Iris pigment epithelial cell (primary cell): ENCODE measurements at places on chromosomes 12 and 14.
A peak's percentile ranks its signal among the peaks of the same experiment; 100 is the strongest.

GRCh38 chr12:81815611-81816010, 56.5 kb upstream of the PPFIA2 start:
- no peak for DNase-seq

- peak; percentile 73 for DNase-seq
These were observed 40.7 kb downstream of the TPCN1 start for GRCh38 chr12:113261847-113262470.

- no peak for DNase-seq
These were observed 34.8 kb downstream of the ATL1 start for GRCh38 chr14:50594577-50595316.

DNA sequence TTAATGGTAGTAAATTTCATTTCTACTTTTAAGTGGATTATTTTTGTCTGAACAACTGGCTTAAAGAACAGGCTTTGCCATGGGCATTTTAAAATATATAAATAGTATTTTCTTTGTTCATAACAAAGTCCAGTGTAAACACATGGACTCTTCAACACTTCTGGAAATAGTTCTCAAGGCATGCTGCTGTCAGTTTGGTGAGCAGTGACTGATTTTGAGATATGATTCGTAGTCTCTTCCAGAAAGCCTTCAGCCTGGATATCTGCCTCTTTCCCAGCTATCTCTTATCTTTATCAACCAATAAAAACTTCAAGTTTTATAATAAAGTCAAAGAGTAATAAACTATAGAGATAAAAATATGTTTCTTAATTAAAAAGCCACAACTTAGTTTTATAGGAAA, 110.7 kb downstream of the NAV3 start:
- peak; percentile 27 for DNase-seq

DNA sequence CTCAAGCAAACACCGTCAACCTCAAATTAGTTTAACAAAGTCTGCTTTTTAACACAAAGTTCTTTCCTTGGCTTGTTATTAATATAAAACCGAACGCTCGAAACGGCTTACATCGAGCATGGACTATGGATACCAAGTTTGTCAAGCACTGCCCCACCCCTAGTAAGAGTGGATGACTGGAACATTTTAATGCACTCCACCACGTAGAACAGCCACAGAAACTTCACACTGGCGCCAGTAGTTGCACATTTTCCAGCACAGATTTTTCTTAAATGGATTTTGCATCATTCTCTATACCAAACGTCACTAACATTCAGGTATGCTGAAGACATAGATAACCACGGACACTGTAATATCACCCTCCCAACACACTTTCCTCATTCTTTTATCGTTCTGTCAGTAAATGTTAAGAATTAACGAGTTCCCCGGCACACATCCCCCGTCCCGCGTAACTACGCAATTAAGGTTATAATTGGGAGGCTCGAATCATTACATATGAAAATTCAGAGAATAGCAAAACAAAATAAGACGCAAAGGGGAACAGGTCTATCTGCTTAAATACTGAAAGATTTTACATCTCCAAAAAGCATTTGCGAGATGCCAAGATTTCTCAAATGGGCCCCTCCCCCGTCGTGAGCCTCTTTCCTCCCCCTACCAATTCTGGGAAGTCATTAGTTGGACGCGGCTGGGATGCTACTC, 990 bp downstream of the FERMT2 start:
- peak; percentile 70 for DNase-seq
